GM13977 (cell line): ENCODE measurements at places on chromosomes 4 and X.

DNA sequence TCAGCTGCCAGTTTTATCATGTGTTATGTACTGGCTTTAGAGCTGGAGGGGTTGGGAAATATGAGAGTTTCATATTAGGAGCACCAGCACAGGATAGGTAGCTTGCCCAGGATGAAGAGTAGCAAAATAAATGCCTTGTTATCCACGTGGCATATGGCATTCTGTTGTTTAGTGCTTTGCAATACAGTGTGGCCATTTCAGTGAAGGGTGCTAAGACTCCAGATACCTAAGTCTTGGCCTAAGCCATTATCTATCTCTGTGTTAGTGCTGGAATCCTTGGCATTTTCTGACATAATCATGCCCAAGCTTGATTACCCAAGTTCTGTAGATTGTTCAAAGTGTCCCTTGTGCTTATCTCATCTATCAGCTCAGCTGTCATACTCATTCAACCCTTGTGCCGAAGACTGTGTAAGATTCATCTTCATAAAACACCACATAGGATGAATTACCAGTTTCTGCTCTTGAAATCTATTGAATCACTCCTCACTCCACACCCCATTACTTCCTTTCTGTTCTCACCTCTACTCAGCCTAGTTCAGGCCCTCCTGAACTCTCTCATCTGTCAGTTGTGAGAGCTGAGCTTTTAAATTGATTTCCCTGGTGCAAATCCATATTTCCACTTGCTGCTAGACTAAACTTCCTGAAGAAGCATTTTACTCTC lies 73.5 kb downstream of the CLCN5 start:
- DNase-seq = no peak

- DNase-seq = no peak
Observed at GRCh38 chr4:32172086-32172485, 1451.9 kb downstream of the PCDH7 start.

GRCh38 chr4:74308215-74308614 lies at the start of gene EPGN:
EPGN (plus strand) TSS chr4:74308470; CDS start chr4:74308534, 64 bp downstream.
- no peak for DNase-seq

GRCh38 chr4:79087071-79087470 lies 147.8 kb upstream of the PAQR3 start:
- DNase-seq = no peak

- no peak for DNase-seq
Observed at GRCh38 chrX:18288716-18289115, 65.8 kb downstream of the SCML2 start.

DNA sequence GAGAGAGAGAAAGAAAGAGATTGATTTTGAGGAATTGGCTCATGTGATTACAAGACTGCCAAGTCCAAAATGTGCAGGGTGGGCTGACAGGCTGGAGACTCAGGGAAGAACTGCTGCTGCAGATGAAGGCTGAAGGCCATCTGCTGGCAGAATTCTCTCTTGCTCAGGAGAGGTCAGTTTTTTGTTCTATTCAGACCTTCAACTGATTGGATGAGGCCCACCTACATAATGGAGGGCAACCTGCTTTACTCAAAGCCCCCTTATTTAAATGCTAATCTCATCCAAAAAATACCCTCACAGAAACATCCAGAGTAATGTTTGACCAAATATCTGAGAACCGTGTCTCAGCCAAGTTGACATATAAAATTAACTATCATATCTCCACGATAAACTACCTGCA lies 38.2 kb upstream of the MAMLD1 start:
- DNase-seq = no peak

DNA sequence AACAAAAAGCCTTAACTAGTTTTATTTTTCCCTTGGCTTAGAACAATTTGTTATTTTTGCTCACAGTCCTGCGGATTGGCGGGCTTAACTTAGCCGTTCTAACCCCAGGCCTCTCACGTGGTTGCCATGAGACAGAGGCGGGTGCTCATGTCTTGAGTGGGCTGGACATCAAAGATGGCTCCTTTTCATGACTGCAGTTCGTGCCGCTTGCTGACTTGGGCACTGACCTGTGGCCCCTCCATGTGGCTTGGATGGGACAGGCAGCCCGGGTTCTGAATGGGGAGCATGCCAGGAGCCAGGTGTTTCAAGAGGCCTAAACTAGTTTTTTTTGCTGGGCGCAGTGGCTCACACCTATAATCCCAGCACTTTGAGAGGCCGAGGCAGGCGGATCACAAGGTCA lies 40.7 kb downstream of the CDS1 start:
- DNase-seq = no peak

GRCh38 chr4:86892636-86892960 lies 376 bp upstream of the C4orf36 start:
- DNase-seq = no peak

DNA sequence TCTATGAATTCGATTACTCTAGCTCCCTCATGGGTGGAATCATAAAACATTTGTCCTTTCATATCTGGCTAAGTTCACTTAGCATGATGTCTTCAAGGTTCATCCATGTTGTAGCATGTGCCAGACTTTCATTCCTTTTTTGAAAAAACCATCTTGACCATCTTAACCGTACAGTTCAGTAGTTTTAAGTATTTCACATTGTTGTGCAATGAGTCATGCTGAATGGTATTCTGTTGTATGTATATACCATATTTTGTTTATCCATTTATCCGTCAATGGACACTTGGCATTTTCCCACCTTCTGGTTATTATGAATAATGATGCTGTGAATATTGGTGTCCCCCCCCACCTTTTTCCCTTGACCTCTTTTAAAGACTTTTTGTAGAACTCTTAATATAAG lies 72.4 kb upstream of the TLR2 start:
- no peak for DNase-seq

DNA sequence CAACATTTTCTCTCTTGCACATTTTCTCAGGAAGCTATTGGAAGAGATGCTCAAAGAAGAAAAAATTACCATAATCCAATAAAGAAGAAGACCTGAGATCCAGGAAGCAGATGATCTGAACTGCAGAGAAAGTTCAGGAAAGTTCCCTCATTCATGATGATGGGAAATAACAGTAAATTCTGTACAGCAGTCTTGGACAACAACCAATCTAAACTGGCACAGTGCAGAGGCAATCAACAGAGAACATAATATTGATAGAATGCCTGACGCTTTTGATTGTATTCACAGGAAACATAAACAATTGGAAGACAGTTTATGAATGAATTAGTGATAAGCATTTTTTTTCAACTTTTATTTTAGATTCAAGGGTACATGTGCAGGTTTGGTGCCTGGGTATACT lies 428.9 kb downstream of the KCTD8 start:
- DNase-seq = no peak

DNA sequence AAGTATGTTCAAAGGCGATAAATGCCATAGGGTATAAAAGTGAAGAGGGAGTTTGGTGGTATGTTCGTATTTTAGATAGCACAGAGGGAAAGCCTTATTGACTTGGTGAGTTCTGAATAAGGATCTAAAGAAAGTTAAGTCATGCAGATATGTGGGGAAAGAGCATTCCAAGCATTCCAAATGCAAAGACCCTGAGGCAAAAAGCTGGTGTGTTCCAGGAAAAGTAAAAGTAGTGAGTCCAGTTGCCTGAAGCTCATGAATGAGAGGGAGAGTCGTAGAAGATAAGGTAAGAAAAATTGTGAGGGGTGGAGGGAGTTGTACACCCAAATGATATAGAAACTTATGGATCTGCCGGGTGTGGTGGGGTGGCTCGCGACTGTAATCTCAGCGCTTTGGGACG lies 426.7 kb downstream of the RPA4 start:
- no peak for DNase-seq

GRCh38 chrX:118727686-118728339 lies 407 bp downstream of the IL13RA1 start:
- no peak for DNase-seq

GRCh38 chr4:146370841-146371240 lies 150.9 kb downstream of the SLC10A7 start:
- DNase-seq = no peak

DNA sequence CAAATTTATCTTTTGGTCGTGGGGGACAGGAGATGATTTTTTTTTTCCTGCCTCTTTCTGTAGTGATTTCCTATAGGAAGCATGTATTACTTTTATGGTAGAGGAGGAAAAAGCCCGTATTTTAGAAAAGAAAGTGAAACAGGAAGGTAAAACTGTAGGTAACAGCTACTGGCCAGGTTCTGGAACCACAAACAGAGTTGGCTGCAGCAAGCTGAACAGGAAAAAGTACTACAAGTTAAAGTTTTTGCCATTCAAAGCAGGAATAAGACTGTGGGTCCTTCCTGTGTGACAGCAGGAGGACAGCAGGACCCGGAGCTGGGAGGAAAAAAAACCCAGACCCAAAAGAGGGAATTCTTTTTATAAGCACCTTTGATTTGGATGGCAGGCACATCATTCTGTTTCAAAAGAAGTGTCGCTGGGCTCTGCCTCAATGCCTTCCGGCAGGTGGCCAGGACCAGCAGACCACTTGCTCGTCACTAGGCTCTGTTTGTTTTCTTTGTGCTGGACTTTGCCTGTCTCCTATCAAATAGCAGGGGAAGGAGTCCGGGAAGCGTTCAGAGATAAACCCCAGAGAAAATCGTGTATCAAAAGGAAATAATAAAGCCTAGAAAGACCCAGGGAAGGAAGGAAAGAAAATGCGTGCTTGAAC lies 277.9 kb downstream of the ADGRA3 start:
- DNase-seq = no peak

- DNase-seq = no peak
Observed at GRCh38 chrX:103779141-103779789, 2.6 kb downstream of the PLP1 start.

DNA sequence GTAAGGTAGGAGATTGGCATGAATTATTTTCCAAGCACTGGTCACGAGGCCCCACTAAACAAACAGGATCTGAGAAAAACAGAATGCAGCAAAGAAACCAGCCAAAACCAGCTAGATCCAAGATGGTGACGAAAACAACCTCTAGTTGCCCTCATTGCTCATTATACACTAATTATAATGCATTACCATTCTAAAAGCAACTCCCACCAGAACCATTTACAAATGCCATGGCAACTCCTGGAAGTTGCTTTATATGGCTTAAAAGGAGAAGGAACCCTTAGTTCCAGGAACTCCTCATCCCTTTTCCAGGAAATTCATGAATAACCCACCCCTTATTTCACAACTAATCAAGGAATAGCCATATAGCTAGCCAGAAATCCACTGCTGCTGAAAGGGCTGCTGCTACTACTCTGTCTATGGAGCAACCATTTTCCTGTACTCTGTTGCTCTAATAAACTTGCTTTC lies 69.3 kb downstream of the ABCB7 start:
- no peak for DNase-seq

GRCh38 chr4:48670587-48670986 lies 109.5 kb downstream of the FRYL start:
- no peak for DNase-seq

DNA sequence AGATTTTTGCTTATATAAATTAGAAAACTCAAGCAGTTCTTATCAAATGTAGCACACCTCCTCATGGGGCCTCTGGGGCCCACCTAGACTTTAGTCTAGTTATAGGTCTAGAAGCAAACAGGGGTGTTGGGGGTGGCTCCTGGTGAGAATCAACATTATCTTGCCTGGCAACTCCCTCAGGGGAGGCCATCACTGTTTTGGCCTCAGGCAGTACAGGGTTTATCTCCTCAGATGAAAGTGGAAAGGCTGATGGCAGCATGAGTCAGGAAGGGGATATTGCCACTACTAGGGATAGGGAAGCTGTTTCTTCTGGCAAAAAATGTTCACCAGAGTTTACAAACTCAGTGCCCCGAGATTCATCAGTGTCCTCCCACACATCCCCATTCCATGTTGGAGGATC lies 232.4 kb upstream of the BMP3 start:
- no peak for DNase-seq

- no peak for DNase-seq
Observed at GRCh38 chrX:23737413-23737812, 5.7 kb downstream of the ACOT9 start.

DNA sequence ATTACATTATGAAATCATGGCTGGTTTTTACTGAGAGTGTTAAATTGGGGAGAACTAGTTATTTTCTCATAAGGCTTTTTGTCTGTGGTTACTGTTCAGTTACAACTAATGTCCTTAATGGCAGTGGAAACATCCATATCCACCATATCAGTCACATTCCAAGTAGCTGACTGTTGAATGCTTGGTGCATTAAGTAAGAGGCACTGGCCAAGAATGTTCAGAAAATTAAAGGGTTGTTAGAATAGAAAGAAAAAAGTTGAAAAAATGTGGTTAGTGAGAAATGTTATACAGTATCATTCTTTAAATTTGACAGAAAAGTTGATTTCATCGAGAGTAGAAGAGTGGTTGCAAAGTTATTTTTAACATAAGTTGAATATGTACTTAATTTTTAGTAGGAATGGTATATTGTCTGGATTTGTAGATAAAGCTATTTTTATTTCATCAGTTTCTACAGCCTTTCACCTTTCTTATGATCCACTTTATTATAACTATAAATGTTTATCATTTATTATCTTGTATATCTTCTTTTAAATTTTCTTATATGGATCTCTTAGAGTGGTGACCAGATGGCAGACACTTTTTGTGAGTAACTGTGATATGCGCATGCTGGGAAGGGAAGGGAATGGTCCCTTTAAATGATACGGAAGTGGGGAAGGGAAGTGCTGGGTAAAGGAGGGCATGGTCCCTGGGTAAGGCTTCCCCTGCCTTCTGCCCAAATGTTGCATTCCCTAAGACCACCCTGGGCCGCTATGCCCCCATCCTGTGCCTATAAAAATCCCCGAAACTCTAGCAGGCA lies 2407.1 kb downstream of the ARAP2 start:
- no peak for DNase-seq

GRCh38 chrX:109760922-109761250 lies 27.8 kb upstream of the ACSL4 start:
- DNase-seq = no peak
